ENCODE measurements at places on chromosomes 2 and 18. TPM values are rescaled to one million over a fixed set of nuclear protein-coding genes. Genes with fewer than 3 reads are reported as not detected.

DNA sequence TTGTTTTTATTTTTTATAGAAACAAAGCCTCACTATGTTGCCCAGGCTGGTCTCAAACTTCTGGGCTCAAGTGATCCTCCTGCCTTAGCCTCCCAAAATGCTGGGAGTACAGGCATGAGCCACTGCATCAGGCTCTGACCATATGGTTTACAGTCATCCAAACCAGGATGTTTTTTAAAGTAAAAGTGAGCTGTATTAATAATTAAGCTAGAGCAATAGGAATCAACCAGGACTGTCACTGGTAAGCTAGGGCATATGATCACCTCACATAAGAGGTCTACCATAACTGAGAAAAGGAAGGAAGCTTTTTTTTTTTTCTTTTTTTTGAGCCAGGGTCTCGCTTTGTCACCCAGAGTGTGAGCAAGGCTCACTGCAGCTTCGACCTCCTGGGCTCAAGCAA is 8.5 kb upstream of the RBBP8 start:
- H3K4me3 ChIP-seq: no peak overlapping the region
- H3K4me1 ChIP-seq: no peaks in the 10 kb centered on the region
- no peaks in the 10 kb centered on the region for H3K36me3 ChIP-seq
- DNase-seq: no peak

GRCh38 chr2:46653539-46653938 is 174.2 kb downstream of the TMEM247 start:
- no peak overlapping the region for H3K27ac ChIP-seq
- no peak overlapping the region for H3K4me3 ChIP-seq
- H3K4me1 ChIP-seq: no peaks in the 10 kb centered on the region
- H3K36me3 ChIP-seq: no peaks in the 10 kb centered on the region
- no peak for DNase-seq

DNA sequence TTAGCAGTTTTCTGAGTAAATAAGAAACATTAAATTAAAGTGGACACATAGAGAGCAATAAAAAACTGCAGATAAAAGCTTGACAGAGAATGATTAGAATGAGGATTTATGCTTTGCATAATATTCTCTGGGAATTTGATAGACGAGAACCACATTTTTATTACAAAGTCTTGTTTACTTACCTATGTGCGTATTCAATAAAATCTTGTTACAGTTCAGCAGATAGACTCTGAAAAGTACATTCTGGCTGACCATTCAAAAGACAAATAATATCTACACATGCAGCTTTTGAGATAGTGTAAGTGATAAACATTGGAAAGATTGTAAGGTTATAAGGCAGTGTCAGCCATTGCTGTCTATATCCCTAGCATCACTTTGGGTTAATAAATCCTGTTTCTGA is 381.6 kb downstream of the NYAP2 start:
- H3K36me3 ChIP-seq: no peaks in the 10 kb centered on the region
- H3K4me1 ChIP-seq: no peaks in the 10 kb centered on the region
- H3K4me3 ChIP-seq: no peak overlapping the region
- no peaks in the 10 kb centered on the region for H3K27me3 ChIP-seq
- no peak for DNase-seq
- H3K27ac ChIP-seq: no peak overlapping the region

MRO gene
- polyA plus RNA-seq: not detected

DNA sequence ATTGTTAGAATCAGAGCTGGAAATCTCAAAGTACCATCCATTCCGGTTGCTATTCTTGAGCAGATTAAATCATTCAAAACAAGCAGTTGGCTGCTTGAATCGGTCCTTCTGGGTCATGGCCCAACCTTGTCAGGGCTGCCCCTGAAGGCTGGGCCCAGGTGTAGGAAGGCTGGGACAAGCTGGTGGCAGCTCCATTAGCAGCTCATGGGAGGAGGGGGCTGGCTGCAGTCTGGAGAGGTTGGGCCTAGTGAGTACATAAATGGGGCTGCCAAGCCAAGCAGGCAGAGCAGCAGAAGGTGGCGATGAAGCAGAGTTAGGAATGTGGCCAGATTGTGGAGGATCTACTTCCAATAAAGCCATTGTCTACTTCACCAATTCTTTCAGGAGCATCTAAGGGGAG is 81.4 kb downstream of the ADCYAP1 start:
- no peak overlapping the region for H3K4me3 ChIP-seq
- no peaks in the 10 kb centered on the region for H3K4me1 ChIP-seq
- no peaks in the 10 kb centered on the region for H3K27me3 ChIP-seq
- H3K27ac ChIP-seq: no peak overlapping the region

GRCh38 chr2:169361706-169362117 is 622 bp downstream of the LRP2 start:
- no peaks in the 10 kb centered on the region for H3K36me3 ChIP-seq
- no peak overlapping the region for H3K27ac ChIP-seq
- no peak for DNase-seq
- H3K4me1 ChIP-seq: peaks cover 35% of the 10 kb centered on the region

DNA sequence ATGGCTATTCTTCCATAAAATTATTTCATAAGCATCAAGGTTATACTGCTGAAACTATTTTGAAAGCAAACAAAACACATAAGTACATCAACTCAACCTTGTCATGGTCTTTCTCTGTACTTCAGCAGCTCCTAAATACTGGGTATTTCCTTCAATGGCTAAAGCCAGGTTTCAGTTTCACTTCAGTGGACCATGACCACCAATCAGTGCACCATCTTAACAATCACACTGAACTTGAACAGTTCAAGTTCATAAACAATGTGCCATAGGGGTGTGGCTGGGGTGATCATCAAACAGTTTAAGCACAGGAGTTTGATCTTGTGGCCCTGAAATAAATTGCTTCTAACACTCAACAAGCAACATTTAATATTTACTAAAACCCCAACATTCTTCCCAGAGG is 124.1 kb upstream of the FIGN start:
- no peak overlapping the region for H3K27ac ChIP-seq
- H3K27me3 ChIP-seq: no peaks in the 10 kb centered on the region
- no peak overlapping the region for H3K4me3 ChIP-seq
- no peak for DNase-seq

DNA sequence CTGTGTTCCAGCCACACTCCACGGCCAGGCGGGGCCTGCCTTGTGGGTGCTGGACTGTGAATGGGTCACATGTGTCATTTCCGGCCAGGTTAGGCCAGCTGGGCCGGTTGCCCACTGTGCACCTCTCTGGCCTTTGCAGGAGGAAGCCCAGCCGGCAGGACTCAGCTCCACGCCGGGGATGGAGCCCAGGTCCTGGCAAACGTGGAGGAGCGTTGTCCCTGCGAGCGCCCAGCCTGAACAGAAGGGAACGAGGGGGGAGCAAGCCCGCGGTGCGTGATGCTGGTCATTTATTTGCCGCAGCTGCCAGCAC is 152.9 kb downstream of the PXDN start:
- no peaks in the 10 kb centered on the region for H3K36me3 ChIP-seq
- H3K27me3 ChIP-seq: peaks cover 2% of the 10 kb centered on the region
- no peak overlapping the region for H3K27ac ChIP-seq
- no peaks in the 10 kb centered on the region for H3K4me1 ChIP-seq
- no peak overlapping the region for H3K4me3 ChIP-seq

SS18 gene
- 34.0 TPM for polyA plus RNA-seq

RAB6C gene
- polyA plus RNA-seq: not detected

FAHD2A gene
- polyA plus RNA-seq: 9.7 TPM

SERPINB11 gene
- polyA plus RNA-seq: not detected

GRCh38 chr2:235852526-235852920 is 315.7 kb downstream of the GBX2 start:
- no peaks in the 10 kb centered on the region for H3K27me3 ChIP-seq
- H3K27ac ChIP-seq: no peak overlapping the region
- H3K4me3 ChIP-seq: no peak overlapping the region
- DNase-seq: no peak
- no peaks in the 10 kb centered on the region for H3K4me1 ChIP-seq
- H3K36me3 ChIP-seq: no peaks in the 10 kb centered on the region

Data from CD14-positive monocyte (primary cell).